ENCODE measurements at places on chromosomes 6 and 20.
A peak's percentile ranks its signal among the peaks of the same experiment; 100 is the strongest.

DNA sequence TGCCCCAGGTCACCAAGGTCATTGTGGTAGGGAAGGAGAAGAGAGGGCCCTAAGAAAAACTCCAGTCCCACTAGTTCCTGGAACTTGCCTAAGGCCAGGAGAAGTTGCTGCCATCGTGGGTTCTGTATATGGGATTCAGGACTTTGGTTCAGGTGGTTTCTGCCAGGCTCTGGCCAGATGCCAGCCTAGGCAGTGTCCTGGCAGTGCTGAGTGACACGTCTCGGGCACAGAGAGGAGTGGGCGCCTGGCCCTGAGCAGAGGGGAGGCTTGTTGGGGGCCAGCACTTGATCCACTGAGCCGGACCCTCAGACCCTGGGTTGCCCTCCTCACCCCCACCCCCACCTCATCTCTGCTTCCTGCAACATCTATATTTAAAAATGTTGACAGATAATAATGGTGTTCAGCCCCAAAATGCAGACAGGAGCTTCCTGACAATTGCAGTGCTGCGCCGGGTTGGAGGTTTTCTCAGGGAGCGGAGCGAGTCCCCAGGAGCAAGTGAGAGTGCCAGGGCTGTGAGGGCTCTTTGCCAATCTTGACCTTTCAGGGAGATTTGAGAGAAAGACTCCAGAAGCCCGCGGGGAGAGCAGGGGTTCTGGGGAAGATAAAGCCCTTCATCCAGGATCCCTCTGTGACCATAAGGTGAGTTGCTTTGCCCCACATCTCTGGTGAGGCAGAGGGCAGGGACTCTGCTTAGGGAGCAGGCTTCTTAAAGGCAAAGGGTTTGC is 71.9 kb downstream of the PHACTR3 start:
- peaks cover 34% of the 10 kb centered on the region for H3K27me3 ChIP-seq
- H3K27ac ChIP-seq = no peak overlapping the region
- H3K4me1 ChIP-seq = no peaks in the 10 kb centered on the region
- no peak for DNase-seq
- no peaks in the 10 kb centered on the region for H3K36me3 ChIP-seq

GRCh38 chr20:36341331-36342020 is 35.3 kb downstream of the DLGAP4 start:
- H3K27me3 ChIP-seq = peaks cover 47% of the 10 kb centered on the region
- peaks cover 9% of the 10 kb centered on the region for H3K4me1 ChIP-seq
- no peak for DNase-seq
- H3K4me3 ChIP-seq = no peak overlapping the region

GRCh38 chr6:45837541-45838200 is 178.0 kb downstream of the CLIC5 start:
- peaks cover 17% of the 10 kb centered on the region for H3K27me3 ChIP-seq
- H3K4me3 ChIP-seq = no peak overlapping the region
- H3K27ac ChIP-seq = no peak overlapping the region
- DNase-seq = no peak

- DNase-seq = no peak
- H3K27ac ChIP-seq = no peak overlapping the region
- no peaks in the 10 kb centered on the region for H3K36me3 ChIP-seq
Observed at GRCh38 chr20:47125508-47125757, 230.8 kb downstream of the EYA2 start.

DNA sequence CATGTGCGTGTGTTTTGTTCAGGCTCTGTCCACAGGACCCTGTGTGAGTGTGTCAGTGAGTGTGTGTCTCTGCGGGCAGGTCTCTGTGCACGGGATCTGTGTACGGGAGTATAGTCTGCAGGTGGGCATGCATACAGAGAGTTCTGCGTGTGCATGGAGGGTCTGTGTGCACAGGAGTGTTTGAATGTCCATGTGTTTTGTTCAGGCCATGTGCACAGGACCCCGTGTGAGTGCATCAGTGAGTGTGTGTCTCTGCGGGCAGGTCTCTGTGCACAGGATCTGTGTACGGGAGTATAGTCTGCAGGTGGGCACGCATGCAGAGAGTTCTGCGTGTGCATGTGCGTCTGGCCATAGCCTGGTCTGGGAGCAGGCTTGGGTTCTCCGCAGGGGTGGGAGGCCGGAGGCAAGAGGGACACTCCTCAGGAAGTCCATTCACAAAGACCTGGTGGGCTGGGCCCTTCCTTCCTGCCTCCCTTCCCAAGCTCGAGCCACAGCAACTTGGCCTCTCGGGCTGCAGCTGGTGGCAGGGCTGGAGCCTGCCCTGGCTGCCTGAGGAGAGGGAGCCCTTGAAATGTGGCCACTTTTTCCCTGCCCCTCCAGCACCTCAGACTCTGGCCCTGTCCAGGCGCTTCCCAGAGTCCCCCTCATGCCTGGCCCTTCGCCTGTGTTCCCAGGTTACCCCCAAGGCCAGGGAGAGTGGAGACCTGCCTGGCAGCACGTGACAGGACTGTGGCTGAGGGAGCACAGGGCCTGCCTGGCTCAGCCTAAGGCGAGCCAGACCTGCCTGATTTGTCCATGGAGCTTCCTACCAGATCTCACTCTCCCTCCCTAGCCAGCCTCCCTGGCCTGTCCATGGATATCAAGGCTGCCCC is 6.8 kb downstream of the HSPA12B start:
- peak overlapping the region; percentile 28 for H3K27ac ChIP-seq
- peaks cover 6% of the 10 kb centered on the region for H3K27me3 ChIP-seq

DNA sequence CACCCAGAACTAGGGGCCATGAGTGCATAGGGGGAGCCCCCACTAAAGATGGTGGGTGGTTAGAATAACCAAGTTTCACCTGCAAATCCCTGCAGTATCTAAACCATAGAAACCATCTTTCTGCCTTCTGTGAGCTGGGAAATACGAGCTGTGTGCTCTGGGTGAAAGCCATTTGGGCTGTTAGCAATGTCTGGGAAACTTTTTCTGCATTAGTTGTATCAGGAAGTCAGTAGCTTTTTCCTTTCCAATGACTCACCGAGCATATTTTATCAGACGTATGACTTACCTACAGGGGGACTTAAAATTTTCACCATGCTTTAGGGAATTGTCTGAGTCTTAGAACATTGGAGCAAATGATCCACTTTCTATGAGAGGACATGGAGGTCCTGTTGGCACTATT is 584.0 kb downstream of the QKI start:
- H3K4me1 ChIP-seq = no peaks in the 10 kb centered on the region
- H3K4me3 ChIP-seq = no peak overlapping the region
- H3K27me3 ChIP-seq = no peaks in the 10 kb centered on the region
- no peak for DNase-seq
- H3K27ac ChIP-seq = no peak overlapping the region
- no peaks in the 10 kb centered on the region for H3K36me3 ChIP-seq

GRCh38 chr6:16345449-16346330 is 107.3 kb downstream of the GMPR start:
- H3K36me3 ChIP-seq = peaks cover 12% of the 10 kb centered on the region
- DNase-seq = no peak
- no peak overlapping the region for H3K4me3 ChIP-seq
- peaks cover 6% of the 10 kb centered on the region for H3K27me3 ChIP-seq
- H3K4me1 ChIP-seq = peaks cover 4% of the 10 kb centered on the region

DNA sequence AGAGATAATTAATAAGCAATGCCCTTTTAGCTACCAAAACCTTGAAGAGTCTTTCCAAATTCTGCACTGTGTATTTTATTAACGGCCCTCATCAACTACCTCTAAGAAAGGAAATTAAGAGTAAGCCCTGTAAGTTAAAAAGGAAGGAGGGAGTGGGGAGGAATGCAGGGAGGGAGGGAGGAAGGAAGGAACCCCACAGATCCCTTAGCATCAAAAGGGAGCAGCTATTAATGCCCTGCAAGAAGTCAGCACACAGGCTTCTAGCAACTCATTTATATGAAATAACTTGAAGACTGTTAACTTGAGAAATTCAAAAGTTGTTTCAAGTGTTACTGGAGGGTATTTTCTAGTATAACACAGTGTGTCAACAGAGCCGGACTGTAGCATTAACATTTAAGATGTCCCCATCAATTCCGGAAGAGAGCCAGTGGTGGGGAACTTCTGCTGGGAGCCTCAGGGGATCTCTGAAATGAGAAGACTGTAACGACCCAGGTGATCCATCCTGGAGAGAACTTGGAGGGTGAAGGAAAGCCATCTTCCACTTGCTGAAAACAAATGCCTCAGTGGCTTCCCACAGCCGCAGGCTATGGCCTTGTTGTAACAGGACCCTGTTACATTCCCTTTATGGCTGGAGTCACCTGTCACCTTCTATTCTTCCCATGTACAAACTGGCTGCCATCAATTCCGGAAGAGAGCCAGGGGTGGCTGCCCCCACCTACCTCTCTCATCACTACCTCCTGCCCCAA is 33.2 kb downstream of the SLC22A23 start:
- peaks cover 40% of the 10 kb centered on the region for H3K27me3 ChIP-seq
- H3K27ac ChIP-seq = no peak overlapping the region
- H3K4me1 ChIP-seq = peaks cover 2% of the 10 kb centered on the region
- H3K36me3 ChIP-seq = no peaks in the 10 kb centered on the region

DNA sequence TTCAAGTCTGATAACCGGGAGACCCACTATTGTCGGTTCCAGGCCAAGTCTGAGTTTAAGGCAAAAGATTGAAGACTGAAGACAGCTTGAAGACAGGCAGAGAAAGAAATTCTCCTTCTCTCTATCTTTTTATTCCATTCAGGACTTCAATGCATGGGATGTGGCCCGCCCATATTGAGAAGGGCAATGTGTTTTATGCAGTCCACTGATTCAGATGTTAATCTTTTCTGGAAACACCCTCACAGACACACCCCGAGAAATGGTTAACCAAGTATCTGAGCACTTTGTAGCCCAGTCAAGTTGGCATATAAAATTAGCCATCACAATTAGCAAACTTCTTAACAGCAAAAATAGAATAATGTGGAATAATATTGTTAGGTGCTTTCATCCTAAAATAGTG is 75.5 kb upstream of the FABP7 start:
- no peak overlapping the region for H3K27ac ChIP-seq
- no peaks in the 10 kb centered on the region for H3K36me3 ChIP-seq
- no peak for DNase-seq
- no peaks in the 10 kb centered on the region for H3K27me3 ChIP-seq

- no peaks in the 10 kb centered on the region for H3K36me3 ChIP-seq
- H3K4me1 ChIP-seq = peaks cover 9% of the 10 kb centered on the region
- H3K4me3 ChIP-seq = no peak overlapping the region
- H3K27ac ChIP-seq = no peak overlapping the region
Observed at GRCh38 chr20:56718816-56719215, 89.7 kb downstream of the TFAP2C start.

DNA sequence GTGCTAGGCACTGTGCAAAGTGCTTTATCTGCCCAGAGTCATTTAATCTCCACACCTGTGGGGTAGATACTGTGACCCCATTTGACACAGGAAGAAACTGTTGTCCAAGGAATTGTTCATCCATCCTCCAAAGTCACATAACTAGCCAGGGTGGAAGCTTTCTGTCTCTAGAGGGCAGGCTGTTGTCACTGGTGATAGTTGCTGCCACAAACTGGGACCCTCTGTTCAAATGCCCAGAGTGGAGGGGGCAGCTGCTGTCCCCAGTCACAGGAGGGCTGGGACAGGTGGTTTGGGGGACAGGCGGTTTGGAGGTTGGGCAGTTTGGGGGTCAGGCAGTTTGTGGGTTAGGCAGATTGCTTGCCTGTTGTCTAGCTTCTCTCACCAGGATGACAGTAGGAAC is 16.1 kb upstream of the TMEM242 start:
- no peak overlapping the region for H3K4me3 ChIP-seq
- H3K4me1 ChIP-seq = peaks cover 3% of the 10 kb centered on the region
- peaks cover 42% of the 10 kb centered on the region for H3K27me3 ChIP-seq
- no peak for DNase-seq
- no peaks in the 10 kb centered on the region for H3K36me3 ChIP-seq

GRCh38 chr6:166595061-166595780 is 8.7 kb upstream of the RAMACL start:
- no peak for DNase-seq
- H3K4me3 ChIP-seq = no peak overlapping the region
- peaks cover 25% of the 10 kb centered on the region for H3K36me3 ChIP-seq
- H3K27ac ChIP-seq = no peak overlapping the region
- peaks cover 12% of the 10 kb centered on the region for H3K27me3 ChIP-seq

GRCh38 chr20:43831481-43832065 is 83.1 kb upstream of the TOX2 start:
- no peak overlapping the region for H3K4me3 ChIP-seq
- H3K36me3 ChIP-seq = peaks cover 4% of the 10 kb centered on the region
- no peaks in the 10 kb centered on the region for H3K4me1 ChIP-seq
- H3K27ac ChIP-seq = no peak overlapping the region

DNA sequence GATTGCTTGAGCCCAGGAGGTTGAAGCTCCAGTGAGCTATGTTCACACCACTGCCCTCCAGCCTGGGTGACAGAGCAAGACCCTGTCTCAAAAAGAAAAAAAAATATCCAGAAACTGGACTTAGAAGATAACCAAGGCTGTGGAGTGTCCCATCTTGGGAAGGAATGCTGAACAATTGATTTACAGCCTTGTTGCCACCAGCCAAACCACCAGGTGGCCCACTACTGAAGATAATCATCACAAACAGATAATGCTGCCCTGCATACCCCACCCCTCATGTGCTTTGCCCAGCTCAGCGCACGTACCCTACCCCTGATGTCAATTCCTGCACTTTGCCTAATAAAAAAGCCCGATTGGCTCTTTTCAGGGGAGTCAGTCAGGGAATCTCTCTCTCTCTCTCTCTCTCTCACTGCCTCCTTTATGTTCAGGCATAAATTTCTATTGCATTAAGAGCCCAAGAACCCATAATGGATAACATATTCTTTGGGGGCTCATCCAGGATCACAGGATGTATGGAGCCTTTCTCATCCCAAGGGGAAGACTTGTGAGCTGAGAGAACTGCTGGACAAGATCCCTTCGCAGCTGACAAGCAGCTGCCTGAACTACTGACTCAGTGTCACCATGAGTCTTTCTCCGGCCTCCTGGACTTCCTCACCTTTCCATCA is 166.4 kb downstream of the CD24 start:
- H3K27ac ChIP-seq = no peak overlapping the region
- no peak overlapping the region for H3K4me3 ChIP-seq
- DNase-seq = no peak
- H3K27me3 ChIP-seq = no peaks in the 10 kb centered on the region
- H3K36me3 ChIP-seq = peaks cover 34% of the 10 kb centered on the region
- H3K4me1 ChIP-seq = peaks cover 1% of the 10 kb centered on the region

DNA sequence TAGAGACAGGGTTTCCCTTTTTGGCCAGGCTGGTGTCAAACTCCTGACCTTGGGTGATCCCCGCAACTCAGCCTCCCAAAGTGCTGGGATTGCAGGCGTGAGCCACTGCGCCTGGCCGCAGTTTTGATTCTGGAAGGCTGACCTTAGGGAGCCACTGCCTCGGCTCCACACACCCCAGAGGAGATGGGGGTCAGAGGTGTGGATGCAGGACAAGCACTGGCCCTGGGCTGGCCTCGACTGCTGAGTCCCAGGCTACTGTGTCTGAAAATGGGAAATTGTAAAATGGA is 1.5 kb downstream of the ZBP1 start:
- no peaks in the 10 kb centered on the region for H3K27me3 ChIP-seq
- peak overlapping the region; percentile 72 for H3K4me3 ChIP-seq
- H3K36me3 ChIP-seq = peaks cover 6% of the 10 kb centered on the region
